NCI-H1105 (cell line): ENCODE measurements at places on chromosomes 1 and 21.

DNA sequence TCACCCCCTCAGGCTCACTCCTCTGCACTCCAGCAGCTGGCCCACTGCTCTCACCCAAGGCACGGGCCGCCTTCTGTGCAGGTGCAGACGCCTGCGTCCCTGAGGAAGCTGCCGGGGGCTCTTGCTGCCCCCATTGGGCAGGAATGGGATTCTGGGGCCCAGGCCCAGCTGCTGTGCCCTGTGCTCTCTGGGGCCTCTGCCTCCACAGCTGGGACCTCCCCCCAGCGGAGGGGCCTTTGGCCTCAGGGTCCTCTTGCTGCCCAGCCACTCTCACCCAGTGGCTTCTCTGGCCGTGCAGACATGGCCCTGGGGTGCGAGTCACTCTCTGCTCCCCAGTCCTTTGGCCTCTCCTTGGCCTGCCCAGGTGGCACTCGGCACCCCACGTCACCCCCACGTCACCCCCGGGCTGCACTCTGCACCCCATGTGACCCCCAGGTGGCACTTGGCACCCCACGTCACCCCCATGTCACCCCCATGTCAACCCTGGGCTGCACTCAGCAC is 19.1 kb upstream of the LRRC3 start:
- no peak for DNase-seq

GRCh38 chr1:91771717-91772116 is 114.2 kb downstream of the TGFBR3 start:
- DNase-seq = no peak

GRCh38 chr1:159748370-159748769 is 32.4 kb upstream of the DUSP23 start:
- DNase-seq = no peak

DNA sequence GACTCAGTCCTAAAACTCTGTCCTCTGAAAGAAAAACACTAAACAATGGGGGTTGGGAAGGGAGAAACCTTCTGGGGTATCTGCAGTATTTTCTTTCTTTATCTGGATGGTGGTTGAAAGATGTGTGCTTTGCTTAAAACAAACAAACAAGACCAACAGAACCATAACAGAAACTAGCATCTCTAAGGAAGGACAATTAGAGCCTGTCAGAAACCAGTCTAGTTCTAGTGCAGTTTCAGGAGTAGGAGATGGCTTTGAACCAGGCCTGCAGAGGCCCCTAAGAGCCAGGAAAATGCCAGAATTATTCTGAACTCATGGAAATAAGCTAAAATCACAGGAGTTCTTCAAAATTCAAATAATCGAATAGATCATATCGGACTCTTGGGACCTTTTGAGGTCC is 18.5 kb downstream of the ILDR2 start:
- DNase-seq = no peak

- no peak for DNase-seq
Measured at GRCh38 chr1:170630977-170631376, 33.0 kb upstream of the PRRX1 start.

GRCh38 chr1:201424146-201424545 is 2.6 kb upstream of the TNNI1 start:
- DNase-seq = no peak

DNA sequence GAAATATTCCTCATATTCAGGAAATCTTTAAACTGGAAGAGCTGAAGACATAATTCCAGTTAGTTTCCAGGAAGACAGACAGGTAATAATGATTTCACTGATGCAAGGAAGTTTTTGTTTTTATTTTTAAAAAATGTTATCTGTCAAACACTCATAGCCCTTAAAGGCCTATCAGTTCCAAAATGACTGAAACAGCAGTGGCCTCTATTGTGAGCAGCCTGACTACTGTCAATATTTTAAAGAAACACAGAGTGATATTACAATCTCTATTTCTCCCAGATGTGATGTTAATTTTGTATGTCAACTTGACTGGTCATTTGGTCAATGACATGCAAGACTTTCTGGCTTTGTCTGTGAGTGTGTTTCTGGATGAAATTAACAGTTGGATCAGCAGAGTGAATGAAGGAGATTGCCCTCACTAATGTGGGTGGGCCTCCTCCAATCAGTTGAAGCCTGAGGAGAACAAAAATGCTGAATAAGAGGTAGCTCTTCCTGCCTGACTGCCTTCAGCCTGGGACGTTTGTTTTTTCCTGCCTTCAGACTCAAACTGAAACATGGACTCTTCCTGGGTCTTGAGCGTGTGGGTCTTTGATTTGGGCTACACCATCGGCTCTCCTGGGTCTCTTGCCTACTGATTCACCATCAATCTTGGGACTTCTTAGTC is 31.3 kb upstream of the SLC30A10 start:
- DNase-seq = no peak

DNA sequence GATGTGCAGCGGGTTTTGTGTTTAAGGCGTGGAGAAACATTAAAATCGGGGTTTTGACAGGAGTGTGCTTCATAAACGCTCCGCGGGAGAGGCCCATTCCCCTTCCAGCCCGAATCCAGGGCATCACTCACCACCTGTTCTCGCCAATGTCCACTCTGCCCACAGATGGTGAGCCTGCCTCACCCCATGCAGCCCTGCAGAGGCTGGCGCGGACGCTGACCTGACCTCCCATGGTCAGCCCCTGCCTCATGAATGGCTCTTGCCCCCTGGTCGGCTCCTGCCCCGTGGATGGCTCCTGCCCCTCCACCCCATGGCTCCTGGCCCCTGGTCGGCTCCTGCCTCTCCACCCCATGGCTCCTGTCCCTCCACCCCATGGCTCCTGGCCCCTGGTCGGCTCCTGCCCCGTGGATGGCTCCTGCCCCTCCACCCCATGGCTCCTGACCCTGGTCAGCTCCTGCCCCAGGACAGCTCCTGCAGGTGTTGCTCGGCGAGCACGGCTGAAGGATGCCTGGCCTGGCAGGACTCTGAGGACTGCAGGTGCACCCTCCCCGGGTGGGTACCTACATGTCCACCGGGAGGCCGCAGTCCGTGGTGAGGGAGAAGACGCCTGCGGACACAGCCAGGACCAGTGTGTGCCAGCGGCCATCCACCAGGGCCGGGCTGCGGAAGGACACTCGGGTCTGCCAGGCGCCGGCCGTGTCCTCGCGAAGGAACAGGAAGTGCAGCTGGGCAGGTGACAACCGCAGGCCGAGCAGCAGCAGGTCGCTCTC is 6.7 kb downstream of the KRTAP10-1 start:
- DNase-seq = no peak

- DNase-seq = no peak
Measured at GRCh38 chr21:32340863-32341848, 42.5 kb downstream of the MRAP start.

DNA sequence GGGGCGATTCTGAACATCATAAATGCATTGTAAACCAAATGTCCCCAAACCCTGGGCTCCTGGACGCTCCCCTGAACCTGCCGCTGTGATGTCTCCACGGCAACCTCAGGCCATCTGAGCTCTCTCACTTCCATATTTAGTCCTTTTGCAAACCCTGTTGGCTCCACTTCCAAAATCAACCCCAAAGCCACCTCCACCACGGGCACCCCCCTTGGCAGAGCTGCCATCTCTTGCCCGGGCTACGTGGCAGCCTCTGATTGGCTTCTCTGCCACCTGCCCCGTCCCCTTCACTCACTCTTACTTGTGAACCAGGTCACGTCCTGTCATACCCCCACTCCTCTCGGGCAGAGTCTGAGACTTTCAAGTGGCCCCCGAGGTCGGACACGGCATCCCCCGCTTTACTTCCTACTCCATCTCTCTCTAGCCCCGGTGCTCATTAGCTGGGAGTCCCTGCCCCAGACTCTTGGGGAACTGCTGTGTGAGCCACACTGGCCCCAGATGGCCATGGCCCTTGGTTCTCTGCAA is 15.8 kb downstream of the PRXL2B start:
- no peak for DNase-seq

DNA sequence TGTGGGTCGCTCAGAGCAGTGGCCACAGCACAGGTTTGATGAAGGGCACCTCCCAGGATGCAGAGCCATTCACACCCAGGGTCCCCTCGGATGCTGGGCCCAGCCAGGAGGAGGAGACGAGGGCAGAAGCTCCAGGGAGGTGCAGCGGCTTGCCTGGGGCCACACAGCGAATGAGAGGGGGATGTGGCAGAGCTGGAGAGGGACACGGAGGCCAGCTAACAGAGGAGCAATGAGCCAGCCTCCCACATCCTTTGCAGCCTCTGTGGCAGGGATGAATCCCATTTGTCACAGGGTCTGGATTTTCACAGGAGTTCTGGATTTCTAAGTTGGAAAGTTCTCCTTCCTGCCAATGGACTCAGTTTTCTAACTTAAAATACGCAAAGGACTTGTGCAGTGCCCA is 35.9 kb downstream of the CHD5 start:
- DNase-seq = no peak

DNA sequence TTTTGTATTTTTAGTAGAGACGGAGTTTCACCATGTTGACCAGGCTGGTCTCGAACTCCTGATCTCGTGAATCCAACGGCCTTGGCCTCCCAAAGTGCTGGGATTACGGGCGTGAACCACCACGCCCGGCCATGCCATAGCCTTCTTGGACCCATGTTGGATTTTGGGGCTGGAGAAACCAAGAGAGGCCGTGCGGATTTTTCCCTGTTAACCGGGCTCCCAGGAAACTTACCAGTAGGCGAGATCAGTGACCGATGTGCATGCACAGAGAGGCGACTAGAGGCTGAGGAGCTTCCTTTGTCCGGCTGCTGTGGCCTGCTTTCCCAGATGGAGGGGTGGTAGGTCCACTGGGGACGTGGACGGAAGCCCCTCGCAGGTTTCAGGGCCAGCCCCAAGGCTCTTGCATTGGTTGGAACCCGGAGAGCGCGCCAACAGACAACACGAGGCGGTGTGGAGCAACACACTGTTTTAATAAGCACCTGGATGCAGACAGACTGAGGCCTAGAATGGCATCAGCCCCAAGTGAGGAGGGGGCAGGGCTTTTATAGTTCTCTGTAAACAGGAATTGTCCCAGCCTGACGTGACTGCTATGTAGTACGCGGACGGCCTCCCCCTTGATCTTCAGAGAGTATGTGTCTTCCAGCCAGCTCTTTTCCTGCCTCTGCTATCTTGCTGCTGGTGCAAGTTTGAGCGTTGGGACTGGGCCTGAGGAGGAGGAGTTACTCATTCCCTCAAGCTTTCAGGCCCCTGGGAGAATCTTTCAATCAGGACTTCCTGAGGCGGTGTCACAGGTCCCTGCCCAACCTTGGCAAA is at the start of gene ERVH48-1:
ERVH48-1 (minus strand) TSS at position 517 of the 813 bp plus-strand sequence. CDS start 6,624 bp downstream, outside the sequence.
- no peak for DNase-seq

DNA sequence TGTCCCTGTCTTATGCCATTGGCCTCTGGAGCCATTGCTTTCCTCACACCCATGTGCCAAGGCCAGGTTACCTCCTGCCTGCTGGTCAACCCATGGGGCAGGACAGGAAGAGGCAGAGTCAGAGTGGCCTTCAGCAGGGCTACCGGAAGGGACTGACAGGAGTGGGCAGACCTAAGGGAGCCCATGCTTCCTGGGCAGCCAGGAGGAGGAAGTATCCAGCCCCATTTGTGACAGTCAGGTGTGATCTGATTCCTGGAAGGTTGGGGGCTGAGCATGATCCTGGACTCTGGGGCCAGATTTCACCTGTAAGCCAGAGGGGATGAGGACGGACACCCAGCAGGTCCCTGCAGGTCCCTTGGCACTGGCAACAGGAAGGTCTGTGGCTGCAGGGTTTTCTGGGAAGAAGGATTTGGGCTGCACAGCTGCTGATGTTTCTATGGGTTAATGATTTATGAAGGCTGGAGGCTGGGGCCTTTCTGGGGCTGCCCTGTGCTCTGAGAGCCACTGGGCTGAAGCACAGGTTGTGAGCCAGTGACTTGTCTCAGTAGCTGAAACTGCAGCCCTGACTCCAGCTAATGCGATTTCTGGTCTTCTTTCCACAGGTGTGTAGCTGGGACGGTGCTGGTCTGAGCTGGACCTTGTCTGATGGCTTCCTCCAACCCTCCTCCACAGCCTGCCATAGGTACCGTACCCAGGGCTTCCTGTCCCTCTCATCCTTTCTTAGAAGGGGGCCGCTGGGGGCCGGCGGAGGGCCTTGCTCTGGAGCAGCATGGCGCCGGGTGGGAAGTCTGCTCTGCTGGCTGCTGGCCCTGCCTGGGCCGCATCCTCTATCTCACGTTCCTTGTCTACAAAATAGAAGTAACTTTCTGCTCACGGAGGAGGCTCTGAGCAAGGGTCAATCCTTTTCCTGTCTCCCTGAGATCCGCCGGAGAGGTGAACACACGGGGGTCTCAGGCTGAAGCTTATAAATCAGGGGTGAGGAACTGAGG is 40.7 kb downstream of the ARHGEF10L start:
- DNase-seq = no peak

DNA sequence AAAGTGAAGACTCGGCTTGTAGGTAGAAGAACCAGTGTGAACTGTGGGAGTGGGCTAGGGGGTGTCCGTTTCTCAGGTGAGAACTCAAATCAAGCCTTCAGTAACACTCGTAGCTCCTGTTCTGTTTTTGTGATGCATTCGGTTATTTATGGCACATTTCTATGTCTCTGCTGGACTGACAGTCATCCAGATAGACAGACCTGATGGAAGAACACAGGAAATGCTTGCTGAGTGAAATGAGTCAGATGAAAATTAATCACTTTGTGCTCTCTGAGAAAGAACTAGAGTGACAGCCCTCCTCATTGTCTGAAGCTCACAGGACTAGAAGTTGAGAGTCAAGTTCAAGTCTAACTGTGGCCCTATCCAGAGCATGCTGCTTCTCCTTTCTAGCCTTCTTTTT is 360.1 kb upstream of the PLXNA2 start:
- no peak for DNase-seq

DNA sequence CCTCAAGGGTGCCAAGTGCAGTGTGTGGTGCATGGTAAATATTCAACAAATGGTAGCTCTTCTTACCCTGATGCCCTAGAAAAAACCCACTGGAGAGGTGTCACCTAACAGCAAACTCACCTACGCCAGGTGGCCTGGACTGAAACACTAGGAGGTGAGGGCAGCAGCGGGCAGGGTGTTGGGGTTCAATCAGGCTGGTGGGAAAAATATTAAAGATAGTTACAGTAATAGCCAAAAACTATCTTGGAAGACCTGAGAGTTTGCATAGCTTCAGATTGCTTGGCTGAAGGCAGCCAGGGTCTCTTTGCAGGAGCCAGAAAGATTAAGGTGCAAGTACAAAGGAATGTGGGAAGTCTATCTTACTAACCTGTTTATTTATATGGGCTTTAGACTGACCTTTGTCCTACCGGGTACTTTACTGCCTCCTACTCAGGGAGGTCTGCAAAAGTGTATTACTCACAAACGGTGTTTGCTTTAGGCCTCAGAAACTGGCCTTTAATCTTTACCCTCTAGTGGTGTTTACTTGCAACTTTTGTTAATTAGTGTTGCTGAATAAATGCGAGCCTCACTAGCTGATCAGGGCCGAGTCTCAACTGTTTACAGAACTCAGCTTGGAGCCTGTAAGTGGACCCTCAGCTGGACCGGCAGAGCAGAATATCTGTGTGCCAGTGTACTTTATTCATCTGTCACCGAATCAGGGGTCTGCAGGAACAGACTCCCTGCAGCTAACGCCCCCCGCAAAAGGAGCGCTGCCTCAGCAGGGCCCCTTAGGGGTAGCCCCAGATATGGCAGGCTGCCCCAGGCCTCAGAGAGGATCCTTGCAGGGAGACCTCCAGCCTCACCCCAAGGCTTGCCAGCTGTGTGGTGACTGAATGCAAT is 63.9 kb downstream of the SYF2 start:
- DNase-seq = no peak

DNA sequence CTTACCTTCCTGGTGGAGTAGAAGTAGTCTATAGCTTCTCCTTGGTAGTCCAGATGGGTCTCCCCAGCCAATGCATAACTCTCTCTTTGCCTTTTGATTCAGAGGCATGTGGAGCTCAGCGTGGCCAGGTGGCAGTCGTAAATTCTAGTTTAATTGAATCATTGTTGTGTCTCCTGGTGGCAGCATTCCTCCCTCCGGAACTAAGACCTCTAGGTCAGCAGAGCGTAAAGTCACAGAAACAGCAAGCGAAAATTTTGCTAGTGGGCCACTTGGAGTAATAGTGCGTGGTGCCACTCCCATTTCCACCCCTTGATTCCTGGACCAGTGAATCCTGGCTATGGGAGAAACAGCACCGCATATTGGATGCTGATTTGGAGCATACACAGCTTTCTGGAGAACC is 3.9 kb upstream of the TMPRSS2 start:
- no peak for DNase-seq
